H4 (cell line): ENCODE measurements at places on chromosomes 2 and 18. TPM values are rescaled to one million over a fixed set of nuclear protein-coding genes. Genes with fewer than 3 reads are reported as not detected.

Gene DOCK10
- total RNA-seq = 10.8 and 22.8 TPM in 2 replicates

Gene OSR1
- total RNA-seq = 1.3 TPM in 2 replicates

Gene LPIN1
- total RNA-seq = 21.1 and 27.9 TPM in 2 replicates

Gene ADD2
- total RNA-seq = 16.3 and 24.3 TPM in 2 replicates

Gene HDAC4
- 6.4 and 19.7 TPM in 2 replicates for total RNA-seq
